ENCODE measurements at places on chromosomes 12 and 14. TPM values are rescaled to one million over a fixed set of nuclear protein-coding genes. Genes with fewer than 3 reads are reported as not detected.

Gene GALNT9
- not detected for total RNA-seq

Gene RHEBL1
- total RNA-seq = 14.9 TPM

Gene KRT82
- total RNA-seq = not detected

Gene PIK3C2G
- not detected for total RNA-seq

Gene COL2A1
- total RNA-seq = 0.33 TPM

Gene C1QL4
- not detected for total RNA-seq

Gene RAB35
- 63.7 TPM for total RNA-seq

Gene CEP170B
- 4.6 TPM for total RNA-seq

Gene SLC2A14
- 0.12 TPM for total RNA-seq

DNA sequence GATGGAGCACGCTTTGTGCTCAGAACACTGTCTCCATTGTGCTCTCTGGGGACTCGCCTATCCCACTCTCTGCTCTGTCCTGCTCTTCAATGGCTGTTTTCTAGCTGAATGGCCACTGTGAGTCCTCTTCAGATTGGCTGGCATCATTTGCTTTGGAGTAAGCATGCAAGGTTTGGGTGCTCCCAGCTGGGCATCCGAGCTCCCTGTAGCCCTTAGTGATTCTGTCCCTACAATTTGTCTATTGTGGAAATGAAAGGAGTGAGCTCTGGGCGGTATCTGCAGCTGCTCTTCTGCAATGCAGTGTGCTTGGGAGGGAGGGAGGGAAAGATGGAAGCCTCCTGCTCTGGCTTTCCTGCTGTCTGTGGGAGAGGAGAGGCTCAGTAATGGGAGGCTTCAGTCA lies 84.8 kb downstream of the SMOC1 start:
- no peak for DNase-seq
- no peaks in the 10 kb centered on the region for H3K36me3 ChIP-seq
- no peak overlapping the region for H3K4me3 ChIP-seq
- H3K27ac ChIP-seq = no peak overlapping the region
- no peaks in the 10 kb centered on the region for H3K4me1 ChIP-seq

GRCh38 chr12:24929953-24930352 lies 18.9 kb downstream of the BCAT1 start:
- H3K4me1 ChIP-seq = peaks cover 7% of the 10 kb centered on the region
- peaks cover 3% of the 10 kb centered on the region for H3K27me3 ChIP-seq
- DNase-seq = peak; percentile 26
- H3K27ac ChIP-seq = no peak overlapping the region

GRCh38 chr14:44041700-44042099 lies 465.4 kb downstream of the FSCB start:
- no peaks in the 10 kb centered on the region for H3K4me1 ChIP-seq
- no peak for DNase-seq
- H3K27me3 ChIP-seq = no peaks in the 10 kb centered on the region

- H3K27me3 ChIP-seq = no peaks in the 10 kb centered on the region
- peaks cover 56% of the 10 kb centered on the region for H3K4me1 ChIP-seq
- peak overlapping the region; percentile 94 for H3K27ac ChIP-seq
- H3K4me3 ChIP-seq = peak overlapping the region; percentile 70
These were observed 60.2 kb downstream of the PLXNC1 start for GRCh38 chr12:94208622-94208966.

GRCh38 chr12:77882709-77883108 lies 52.0 kb downstream of the NAV3 start:
- H3K27ac ChIP-seq = no peak overlapping the region
- no peaks in the 10 kb centered on the region for H3K4me1 ChIP-seq
- H3K27me3 ChIP-seq = no peaks in the 10 kb centered on the region
- H3K36me3 ChIP-seq = no peaks in the 10 kb centered on the region
- H3K4me3 ChIP-seq = no peak overlapping the region
- DNase-seq = no peak
